ENCODE measurements at places on chromosomes 2 and 18.

DNA sequence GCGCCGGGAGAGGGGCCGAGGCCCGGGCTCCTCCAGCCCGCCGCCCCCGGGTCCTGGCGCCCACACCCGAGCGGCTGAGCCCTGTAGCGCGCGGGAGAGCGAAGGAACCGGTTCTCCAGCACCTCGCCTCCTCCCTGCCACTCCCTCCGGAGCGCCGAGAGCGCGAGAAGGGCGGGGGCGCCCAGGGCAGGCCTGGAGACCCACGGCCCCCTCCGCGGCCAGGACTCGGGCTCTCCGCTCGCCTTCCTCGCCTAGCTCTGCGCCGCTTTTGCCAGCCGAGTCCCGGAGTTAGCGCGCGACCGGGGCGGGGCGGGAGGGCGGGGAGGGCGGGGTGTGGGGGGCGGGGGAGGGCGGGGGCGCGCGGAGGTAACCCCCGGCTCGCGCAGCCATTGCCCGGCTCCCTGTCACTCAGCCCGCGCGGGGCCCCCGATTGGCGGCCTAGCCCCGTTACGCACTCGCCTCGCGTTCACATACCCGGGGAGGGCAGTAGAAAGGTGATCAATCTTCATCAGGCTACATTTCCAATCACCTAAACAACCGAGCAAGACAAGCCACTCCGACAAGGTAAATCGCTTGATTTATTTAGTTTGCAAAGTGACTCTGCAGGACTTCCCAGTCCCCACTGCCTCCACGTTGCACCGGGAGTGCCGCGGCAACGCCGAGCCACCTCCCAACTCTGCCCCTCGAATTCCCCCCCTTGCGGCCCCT, at the start of gene OTX1:
Gene OTX1 (plus strand): TSS at position 497 of the 708 bp plus-strand sequence. CDS start 2,161 bp downstream, outside the sequence.
- DNase-seq = no peak

GRCh38 chr2:14632133-14632936, at the start of gene LRATD1:
Gene LRATD1, plus strand, starts transcription at chr2:14632717. Its CDS starts 1,263 bp downstream, at chr2:14633980.
- peak; percentile 2 for DNase-seq

- DNase-seq = no peak
These were observed 123.0 kb upstream of the SETBP1 start for GRCh38 chr18:44557616-44558151.

GRCh38 chr2:96537066-96537733, 648 bp downstream of the ARID5A start:
- peak; percentile 37 for DNase-seq

GRCh38 chr2:118856330-118856977, 9.0 kb upstream of the EN1 start:
- no peak for DNase-seq
